ENCODE measurements at places on chromosomes 2 and 18.

DNA sequence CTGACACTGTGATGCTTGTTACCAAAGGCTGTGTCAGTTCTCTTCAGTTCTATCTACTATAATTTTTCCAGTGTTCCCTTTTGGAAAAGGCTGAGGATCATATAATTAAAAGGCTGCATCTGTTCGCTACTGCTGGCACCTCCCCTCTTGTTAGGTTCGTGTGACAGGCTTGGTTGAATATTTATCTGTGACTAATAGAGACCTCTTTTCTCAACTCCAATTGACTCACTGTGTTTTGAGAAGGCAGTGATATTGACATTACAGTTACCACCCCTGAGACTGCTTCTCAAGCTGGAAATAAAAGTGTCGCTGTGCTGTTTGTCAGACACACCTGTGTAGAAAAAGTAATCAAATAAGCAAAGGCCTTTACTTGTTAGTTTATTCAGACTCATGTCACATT is 205.5 kb upstream of the KCNH7 start:
- no peak for DNase-seq

DNA sequence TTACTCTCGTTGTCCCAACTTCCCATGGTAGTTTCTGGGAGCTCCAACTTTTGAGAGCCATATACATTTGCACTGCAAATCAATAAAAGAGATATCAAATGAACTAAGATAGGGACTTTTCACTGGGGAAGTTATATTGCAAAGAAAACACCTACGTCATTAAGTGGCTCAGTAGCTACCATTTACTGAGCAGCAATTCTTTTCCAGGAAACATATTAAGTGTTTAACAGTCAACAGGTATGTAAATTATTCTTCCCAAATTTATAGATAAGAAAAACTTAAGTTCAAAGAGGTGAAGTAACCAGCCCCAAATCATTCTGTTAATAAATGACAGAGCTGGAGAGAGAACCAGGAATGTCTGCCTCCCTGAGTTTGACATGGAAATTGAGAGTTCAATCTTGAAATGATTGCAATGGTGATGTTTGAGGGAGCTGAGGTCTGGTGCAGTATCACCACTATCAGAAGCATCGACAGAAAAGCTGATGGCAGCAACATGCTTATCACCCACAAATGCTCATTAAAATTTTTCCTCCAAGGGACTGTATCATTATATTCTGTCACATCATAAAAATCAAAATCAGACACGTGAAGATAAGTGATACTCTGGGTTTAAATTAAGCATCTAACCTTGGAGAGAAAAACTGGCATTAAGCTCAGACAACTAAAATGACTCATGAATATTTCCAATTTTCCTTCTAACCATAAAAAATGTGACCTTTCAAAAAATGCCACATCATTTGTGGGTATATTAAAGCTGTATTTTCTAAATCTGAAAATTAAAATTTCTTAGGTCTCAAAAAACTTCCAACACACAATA is 43.4 kb downstream of the GAREM1 start:
- no peak for DNase-seq

DNA sequence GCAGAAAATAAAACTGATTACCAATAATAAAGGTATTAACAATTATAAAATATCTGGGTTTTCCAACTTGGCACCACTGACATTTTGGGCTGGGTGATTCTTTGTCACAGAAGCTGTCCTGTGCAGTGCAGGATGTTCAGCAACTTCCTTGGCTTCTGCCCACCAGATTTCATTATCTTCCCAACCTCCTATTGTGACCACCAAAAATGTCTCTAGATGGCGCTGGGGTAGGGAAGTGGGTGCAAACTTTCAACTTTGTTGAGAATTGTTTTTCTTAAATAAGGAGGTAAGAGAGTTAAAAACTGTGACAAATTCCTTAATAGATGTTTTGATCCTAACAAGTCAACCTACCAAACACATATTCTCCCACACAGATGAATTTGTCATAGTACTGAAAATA is 90.1 kb downstream of the GAREM1 start:
- DNase-seq, result no peak

DNA sequence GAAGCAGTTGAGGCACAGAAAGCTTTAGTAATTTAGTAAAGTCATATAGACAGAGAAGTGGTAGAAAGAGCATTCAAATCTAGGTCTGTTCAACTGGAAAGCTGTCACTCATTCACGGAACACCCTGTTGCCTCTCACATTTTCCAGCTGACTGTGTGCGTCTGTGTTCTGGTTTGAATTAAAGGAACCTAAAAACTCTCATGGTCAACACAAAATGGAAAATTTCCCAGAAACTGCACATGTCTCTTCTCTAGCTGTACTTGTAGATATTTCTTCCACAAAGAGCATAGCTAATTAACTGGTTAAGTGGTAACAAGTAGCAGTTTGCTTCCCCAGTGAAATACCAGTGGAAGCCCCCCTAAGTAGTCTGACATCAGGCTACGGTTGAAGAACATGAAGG is 390.8 kb downstream of the TGIF1 start:
- DNase-seq, result no peak

DNA sequence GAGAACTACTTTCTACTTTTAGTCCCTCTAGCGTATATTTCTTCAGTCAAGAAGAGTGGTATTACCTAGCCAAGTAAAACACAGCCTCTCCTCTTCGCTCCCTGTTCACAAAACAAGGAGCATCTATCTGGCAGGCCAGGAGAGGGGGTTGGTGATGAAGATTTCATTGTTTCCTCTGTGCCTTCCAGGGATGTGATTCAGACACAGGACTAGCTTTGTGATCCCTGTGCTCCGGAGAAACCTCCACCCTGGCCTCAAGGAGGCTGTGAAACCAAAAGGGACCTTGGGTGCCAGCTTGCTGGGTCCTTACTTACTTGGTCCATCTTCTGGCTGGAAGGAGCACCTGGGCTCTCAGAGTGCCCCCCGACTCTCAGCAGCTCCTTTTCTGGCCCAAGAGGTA is 5.7 kb downstream of the RHOB start:
- DNase-seq, result no peak

DNA sequence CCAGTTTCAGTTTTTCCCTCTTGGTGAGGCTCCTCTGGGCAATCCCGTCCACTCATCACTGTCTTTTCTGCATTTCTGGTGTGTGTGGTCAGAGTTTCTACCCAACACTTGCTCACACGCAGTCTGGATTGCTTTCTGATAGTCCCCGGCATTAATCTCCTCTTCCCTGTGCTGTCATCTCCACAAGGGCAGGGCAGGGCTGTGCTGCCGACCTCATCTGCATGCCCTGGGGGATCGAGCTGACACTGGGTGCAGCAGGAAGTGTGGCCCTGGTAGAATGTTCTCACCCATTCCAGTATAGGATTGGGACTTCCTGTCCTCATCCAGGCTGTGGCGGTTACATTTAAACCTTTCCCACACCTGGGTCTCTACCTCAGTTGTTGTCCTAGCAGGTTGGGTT is 80.0 kb upstream of the FAM136A start:
- no peak for DNase-seq

DNA sequence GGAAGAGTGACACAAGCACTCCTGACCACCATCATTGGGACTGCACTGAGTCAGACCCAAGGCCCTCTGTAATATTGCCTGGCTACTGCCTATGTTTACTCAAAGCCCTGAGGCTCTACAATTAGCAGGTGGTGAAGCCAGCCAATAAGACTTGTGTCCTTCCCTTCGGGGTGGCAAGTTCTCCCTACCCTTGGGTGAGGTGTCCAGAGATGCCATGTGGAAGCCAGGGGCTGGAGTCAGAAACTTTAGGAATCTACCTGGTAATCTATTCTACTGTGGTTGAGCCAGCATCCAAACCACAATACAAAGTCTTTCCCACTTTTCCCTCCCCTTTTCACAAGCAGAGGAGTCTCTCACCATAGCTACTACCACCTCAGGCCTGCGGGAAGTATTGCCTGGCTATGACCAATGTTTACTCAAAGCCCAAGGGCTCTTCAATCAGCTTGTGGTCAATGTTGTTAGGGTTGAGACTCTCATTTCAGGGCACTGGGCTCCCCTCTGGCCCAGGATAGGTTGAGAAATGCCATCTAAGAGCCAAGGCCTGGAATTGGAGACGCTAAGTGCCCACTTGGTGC is 17.6 kb downstream of the DHRS9 start:
- DNase-seq, result peak; percentile 28

DNA sequence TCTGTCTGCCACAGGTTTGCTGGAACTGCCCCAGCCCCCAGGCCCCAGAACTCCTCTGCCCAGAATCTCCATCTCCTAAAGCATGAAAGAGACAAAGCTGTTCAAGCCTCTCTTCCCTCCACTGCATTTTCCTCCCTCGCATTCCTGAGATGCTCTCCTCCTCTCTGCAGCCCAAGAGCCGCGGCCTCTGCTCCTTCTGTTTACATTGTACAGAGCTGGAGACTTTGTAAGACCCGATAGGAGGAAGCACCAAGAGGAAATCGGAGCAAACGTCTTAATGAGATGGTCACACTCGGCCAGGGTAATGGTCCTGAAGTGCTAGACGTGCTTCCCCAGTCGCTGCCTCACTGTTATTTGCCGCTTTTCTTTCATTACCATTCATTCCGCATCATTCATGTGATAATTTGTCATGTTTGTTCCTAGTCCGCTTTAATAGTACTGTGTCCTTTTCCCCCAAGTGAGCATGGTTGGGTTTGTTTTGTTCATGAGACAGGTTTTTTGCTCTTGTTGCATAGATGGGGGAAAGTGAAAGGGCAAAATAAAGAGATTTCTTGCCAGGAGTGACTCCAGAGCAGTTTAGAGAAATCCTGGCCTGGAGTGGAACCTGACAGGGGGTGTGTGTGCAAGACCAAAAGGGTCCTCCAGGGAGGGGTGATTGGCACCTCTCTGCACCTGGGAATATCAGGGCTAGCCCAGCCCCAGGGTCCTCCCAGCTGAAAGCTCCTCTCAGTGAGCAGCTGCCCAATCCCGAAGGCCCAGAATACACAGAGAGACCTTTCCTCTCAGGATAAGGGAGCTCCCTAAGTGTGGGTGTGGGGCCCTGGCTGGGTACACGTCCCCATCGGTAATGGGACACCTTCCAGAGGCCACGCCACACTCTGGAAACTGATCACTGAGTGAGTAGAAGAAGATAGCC is 44.9 kb upstream of the ID2 start:
- DNase-seq, result no peak

GRCh38 chr2:56416500-56417176 is 232.8 kb downstream of the CCDC85A start:
- DNase-seq, result no peak

- peak; percentile 26 for DNase-seq
Observed at GRCh38 chr2:126981476-126981875, 82.8 kb downstream of the TEX51 start.

- DNase-seq, result no peak
Observed at GRCh38 chr2:19914266-19914975, 12.6 kb upstream of the TTC32 start.

- no peak for DNase-seq
Observed at GRCh38 chr2:147826278-147827087, 18.3 kb upstream of the ACVR2A start.

DNA sequence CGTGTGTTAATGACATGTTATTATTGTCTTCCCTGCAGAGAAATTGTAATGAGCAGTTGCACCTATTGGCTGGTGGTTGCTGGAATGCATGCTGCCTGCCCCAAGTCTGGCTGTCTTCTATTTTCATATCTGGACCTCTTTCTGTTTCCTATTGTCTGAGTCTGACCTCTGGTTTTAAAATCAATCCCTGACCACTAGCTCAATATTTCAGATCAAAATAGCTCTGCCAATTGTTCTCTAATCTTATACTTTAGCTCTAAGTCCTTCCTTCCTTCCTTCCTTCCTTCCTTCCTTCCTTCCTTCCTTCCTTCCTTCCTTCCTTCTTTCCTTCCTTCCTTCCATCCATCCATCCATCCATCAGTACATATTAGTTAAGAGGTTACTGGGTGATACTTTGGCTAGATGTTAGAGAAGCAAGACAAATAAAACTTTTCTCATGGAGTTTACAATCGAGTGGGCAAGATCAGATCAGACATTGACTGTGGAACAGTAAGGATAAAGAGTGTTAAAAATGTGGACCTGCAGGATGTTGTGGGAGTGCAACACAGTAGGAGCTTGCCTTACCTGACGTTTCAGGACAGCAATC is 417.1 kb downstream of the SOCS6 start:
- no peak for DNase-seq

DNA sequence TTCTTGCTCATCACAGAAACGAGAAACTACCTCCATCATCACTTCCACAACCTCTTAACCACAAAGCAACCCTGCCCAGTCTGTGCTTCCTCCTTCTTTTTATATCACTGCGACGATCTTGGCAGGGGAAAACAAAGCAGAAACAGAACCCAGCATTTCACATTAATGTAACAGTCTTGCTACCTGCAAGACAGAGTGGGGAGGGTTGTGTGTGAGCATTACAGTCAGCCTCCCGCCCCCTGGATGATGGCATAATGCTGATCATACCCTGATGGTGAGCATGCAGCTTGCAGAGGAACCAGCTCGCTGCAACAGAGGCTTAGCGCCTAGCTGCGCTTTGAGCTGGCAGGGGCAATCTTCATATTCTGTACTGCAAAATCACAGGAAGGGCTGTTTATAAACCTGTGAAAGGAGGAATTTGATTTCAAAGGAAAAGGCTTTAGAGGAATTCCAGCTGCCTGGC is 376.1 kb downstream of the IRS1 start:
- DNase-seq, result no peak

DNA sequence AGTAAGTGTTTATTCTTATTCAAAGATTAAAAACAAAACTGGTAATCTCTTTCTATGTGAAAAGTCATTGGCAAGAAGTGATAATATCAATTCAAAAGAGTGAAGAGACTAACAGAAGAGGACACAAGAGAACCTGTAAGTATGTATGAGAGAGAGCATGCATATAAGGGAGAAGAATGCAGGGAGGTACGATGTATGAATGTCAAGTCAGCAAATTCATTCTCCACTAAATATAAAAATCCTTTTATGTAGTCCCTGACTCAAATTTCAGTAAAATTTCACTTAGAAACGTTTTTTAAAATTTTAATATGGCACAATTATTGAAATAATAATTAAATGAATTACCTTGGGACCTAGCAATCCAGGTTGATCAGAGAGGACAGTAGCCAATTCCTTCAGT is 55.3 kb downstream of the NCKAP1 start:
- no peak for DNase-seq

DNA sequence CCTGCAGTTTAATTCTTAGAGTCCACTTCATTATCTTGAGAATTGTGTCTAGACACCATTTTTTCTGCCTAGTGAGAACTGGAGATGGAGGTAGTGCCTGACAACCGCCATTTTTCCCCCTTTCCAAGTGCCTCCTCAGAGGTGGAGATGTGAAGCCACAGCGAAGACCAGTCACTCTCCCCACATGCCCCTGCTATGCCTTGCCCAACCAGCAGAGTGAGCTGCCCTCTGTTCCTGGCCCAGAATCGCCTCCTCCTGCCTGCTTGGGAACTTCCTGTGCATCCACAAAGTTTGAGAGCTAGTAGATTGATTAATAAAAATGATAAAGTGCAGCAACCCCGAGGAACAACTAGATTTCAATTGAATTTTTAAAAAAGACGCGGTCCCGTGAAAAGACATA is 123.3 kb downstream of the CLIP4 start:
- peak; percentile 6 for DNase-seq

- DNase-seq, result peak; percentile 44
Observed at GRCh38 chr2:75605770-75606529, 40.6 kb upstream of the MRPL19 start.

DNA sequence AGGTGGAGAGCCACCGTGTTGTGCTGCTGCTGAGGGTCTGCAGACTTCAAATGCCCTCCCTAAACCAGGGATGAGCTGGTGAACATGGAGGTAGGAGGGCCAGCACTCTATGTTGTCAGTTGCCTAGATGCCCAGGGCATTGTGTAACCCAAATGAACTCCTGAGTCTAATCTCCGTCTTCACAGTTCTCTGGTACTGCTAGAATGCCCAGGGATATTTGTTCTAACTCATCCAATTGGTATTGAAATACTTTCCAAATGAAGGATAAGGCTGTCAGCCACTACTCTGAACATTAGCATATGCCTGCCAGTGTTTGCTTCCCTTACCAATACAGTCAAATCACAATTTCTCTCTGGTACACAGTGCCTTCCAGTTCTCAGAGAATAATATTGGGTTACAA is 492.6 kb downstream of the SLC4A3 start:
- DNase-seq, result no peak

Data from NCI-H510A treated with DMSO at 0.1 percent for 48 hours (cell line).